ENCODE measurements at places on chromosomes 6 and 20.
A peak's percentile ranks its signal among the peaks of the same experiment; 100 is the strongest.

- no peak for DNase-seq
These were observed 149.9 kb downstream of the RPS12 start for GRCh38 chr6:132964101-132964867.

DNA sequence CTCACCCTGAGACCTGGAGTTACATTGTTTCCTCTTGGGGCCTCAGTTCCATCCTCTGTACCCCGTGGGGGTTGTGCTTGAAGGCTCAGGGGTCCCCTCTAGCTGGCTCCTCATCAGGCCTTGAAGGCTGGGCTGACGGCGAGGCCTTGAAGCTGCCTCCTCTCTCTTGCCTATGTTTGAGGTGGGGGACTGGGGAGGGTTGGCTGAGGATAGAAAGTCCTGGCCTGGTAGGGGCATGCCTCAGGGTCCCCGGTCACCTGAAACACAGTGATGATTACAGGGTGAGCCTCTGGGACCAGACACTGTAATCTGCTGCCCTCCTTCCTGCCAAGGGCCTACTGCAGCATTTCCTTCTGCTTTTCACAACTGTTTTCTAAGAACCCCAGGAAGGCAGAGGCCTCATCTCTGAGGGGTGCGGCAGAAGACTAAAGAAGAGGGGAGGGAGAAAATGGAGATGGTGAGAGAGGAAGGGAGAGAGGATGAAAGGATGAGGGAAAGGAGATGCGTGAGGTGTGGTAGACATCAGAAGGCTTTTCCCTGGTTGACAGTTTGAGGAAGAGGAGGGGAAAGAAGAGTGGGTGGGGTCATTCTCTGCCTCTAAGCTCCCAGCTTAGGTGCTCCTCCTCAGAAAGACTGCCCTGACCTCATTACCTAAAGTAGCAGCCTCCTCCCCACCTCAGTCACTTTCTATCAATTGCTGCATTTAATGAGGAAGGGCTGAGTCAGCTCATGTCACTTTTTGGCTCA is 29.7 kb downstream of the VEGFA start:
- no peak for DNase-seq

- no peak for DNase-seq
These were observed 29.4 kb downstream of the SIM1 start for GRCh38 chr6:100435299-100435698.

GRCh38 chr6:53924821-53925422 is 130.1 kb downstream of the LRRC1 start:
- DNase-seq = no peak

DNA sequence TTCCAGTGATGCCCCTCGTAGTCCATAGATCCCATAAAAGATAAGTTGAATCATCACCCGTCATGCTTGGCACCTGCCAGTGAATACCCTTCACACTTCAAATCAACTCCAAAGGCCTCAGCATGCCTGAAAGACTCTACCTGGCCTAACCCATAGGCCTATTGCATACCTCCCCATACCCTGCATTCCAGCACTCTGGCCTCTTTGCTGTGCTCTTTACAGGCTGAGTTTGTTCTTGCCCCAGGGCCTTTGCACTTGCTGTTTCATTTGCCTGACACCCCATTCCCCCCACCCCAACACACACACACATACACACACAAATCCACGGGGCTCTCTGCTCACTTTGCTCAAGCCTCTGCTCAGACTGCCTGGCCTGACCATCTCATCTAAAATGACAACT is 3.0 kb upstream of the GFOD1 start:
- DNase-seq = no peak

- no peak for DNase-seq
These were observed 308.1 kb upstream of the SPTLC3 start for GRCh38 chr20:12700701-12701100.

DNA sequence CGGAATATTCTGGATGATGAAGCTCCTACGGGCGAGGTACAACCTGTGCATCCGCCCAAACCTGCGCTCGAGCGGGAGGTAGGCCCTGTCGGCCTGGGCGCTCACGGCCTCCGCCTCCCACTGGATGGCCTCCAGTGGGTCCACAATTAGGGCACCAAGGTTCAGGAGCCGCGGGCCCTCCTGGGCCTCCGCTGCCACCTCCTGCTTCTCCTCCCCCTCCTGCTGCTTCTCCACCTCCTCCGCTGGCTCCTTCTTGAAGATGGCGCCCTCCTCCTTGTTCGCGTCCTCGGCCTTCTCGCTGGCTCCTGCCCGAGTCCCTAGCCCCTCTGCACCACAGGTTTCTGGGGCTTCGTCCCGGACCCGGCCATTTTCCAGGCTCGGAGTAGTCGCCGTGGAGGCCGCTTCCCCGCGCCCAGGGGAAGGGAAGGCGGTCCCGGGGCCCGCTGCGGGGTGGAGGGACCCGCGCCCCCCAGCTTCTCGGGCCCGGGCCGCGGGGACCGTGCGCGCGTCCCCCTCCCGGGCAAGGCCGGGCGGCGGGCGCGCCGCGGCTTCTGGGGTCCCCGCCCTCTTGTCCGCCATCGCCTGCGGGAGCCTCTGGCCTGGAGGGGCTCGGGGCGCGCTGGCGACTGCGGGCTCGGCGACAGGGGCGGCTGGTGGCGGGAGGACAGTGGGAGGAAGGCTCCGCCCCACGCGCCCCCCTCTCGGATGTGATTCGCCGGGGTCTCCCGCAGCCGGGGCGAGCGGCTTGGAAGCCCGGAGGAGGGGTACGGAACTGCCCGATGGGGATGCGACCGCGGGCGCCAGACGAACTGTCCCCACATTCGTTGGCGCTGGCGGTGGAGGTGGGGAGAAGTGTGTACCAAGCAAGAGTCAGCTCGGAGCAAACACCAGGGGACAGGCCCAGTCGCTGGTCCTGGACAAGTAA is 17.6 kb downstream of the PLAGL2 start:
- DNase-seq = peak; percentile 55

DNA sequence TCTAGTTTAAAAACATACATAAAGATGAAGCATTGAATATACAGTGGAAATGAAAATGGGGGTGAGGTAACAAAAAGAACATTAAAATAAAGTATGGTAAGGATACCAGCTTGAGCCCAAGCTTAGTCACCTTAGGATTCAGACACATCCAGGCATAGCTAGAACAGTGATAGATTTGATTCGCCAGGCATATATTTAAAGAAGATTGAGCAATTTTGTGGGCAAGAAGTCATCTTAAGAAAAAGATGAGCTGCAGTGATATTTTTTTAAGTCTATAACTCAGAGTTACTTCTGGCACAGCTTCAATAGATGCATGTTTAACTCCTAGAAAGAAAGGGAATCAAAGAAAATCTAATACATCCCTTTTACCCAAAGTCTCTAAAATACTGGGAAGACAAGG is 97.9 kb downstream of the BMP5 start:
- no peak for DNase-seq

GRCh38 chr20:30502670-30503069 is 754.8 kb upstream of the DEFB115 start:
- no peak for DNase-seq

GRCh38 chr6:69580706-69581105 is 216.1 kb downstream of the LMBRD1 start:
- no peak for DNase-seq

DNA sequence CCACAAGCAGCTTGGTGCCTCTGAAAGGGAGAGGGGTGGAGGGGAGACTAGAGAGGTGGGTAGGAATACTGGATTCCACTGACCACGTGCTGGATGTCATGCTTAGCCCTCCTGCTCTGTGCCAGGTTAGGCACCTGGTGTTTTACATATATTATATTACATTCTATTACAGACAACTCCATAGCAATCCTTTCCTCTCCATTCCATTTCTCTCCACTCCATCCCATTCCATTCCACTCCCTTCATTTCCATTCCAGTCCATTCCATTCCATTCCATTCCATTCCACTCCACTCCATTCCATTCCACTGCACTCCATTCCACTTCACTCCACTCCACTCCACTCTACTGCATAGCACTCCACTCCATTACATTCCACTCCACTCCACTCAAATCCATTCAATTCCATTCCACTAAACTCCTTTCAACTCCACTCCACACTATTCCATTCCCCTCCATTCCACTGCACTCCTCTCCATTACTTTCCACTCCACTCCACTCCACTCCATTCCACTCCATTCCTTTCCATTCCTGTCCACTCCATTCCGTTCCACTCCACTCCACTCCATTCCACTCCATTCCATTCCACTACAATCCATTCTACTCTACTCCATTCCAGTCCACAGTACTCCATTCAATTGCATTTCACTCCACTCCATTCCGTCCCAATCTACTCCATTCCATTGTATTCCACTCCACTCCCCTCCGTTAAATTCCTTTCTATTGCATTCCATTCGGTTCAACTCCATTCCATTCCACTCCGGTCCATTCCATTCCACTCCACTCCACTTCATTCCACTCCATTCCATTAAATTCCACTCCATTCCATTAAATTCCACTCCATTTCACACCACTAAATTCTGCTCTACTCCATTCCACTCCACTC is 27.2 kb upstream of the DEFB125 start:
- no peak for DNase-seq

DNA sequence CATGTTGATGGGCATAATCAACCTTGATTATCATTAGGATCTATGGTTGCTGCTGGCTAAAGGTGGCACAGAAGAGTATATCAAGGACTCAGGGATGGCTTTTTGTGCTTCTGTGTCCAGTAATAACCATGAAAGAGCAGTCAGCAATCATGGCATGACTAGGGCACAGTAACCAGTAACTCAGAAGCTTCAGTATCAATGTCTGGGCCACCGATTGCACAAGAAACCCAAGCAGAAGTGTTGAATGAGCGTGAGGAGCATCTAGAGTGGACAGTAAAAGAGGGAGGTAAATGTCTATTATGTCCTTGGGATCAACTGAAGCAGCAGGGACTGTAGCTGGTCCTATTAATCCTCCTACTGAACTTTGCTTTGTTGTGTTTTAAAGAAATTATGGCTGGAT is 81.5 kb upstream of the F13A1 start:
- no peak for DNase-seq

DNA sequence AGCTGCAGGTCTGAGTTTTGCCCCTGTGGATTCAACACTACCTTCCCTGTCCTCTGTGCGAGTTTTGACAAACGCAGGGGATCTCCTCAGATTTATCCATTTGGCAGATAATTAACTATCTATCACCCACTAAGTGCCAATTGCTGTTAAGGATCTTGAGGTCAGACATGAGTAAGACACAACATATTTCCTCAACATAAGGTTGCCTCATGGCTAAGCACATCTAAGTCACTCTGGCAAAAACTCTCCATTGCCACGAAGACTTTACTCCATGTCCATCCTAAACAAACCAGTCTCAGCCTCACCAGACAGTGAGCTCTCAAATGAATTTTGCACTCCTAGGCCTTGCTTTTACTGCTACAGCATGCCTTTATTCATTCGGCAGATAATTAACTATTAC is 408.4 kb downstream of the MAFB start:
- DNase-seq = no peak

- no peak for DNase-seq
These were observed 1.6 kb downstream of the BEND6 start for GRCh38 chr6:56956491-56956890.

GRCh38 chr20:56630506-56631317 is 1.6 kb downstream of the TFAP2C start:
- no peak for DNase-seq

DNA sequence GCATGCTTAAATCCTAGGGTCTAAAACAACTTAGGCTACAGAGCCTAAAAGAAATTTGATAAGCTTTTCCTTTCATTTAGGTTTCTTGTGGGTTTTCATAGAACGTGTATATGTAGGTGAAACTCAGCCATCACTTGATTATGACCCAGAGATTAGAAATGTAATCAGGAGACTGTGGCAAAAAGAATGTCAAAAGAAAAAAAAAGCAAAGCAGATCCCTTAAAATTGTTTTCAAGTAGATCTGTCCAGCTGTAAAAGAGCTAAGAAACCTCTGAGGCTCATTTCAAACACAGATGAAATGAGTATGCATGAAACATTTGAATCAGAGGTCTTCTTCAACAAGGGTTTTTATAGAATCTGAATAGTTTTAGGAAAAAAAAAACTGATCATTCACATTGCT is 341.3 kb upstream of the PRDM1 start:
- DNase-seq = no peak

- peak; percentile 81 for DNase-seq
These were observed 9.0 kb upstream of the GRM4 start for GRCh38 chr6:34154668-34155447.

GRCh38 chr20:32091888-32092346 is 17.6 kb upstream of the TM9SF4 start:
- DNase-seq = peak; percentile 81

DNA sequence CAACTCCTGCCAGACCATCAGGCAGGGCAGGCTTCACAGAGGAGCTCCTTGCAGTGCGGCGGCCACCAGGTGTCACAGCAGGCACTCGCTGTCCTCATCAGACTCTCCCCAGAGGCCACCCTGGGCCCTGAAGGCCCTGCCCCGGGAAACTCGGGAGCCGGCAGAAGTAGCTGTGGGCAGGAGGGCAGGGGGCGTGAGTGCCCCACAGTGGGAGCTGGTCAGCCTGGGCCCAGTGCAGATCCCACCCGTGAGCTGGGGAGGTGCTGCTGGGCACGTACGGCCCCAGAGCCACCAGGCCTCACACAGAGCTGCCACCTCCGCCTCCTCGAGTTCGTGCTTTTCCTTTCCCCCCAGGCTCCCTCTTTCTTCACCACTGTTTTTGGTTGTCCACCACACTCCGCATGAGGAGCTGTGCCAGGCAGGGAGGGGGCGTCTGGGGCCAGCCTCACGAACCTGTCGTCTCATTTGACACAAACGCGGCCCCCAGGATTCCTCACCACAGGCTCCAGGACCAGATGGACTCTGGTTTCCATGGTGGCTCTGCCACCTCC is 33.8 kb downstream of the FRMD1 start:
- DNase-seq = no peak

DNA sequence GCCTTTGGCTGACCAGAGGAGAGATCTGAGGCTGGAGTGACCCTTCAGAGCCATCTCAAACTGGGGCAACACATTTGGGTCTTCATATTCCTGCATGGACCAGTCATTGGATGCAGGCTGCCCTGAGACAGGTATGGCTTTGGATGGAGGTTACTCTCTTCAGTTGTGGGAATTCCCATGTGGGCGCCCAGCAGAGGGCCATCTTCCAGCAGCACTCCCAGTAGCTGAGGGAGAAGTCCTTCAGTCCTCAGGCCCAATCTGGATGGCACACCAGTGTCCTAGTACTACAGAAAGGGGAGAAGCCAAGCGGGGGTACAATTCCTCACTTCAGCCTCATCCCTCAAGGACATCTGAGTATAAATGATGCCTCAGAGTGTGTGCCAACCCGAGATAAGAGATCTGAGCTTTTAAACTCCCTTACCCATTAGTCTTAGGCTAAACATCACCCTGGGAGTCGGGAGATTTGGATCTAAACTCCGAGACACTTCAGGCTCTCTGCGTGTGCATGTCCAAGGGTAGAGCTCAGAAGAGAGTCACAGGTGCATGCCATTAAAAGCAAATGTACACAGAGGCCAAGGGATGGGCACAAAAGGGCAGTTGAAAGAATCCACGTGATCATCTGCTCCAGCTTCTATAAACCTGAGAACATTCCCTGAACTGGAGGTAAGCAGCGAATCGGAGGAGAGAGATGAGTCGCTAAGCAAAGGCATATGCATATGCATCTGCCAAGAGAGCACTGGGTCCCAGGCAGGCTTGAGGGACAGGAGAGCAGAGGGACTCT is 204.6 kb downstream of the CD83 start:
- no peak for DNase-seq
